ENCODE measurements at places on chromosomes 2 and 18.

DNA sequence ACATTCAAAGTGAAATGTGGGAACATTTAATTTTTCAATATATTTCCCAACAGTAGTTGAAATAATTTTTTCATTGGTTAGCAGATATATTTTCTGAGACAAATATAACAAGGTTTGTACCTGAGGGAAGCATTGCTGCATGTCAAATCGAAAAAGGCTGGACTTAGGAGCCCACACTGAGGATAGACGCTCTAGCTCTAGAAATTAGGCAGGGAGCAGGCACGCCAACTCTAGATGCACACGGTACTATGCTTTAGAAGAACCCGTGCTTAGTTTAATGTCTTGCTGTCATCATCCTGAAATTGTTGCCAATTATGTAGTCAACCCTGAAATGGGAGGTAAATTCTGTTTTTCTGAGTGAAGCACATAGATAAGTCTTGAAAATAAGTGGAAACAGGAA is 731.1 kb upstream of the ZNF804A start:
- H3K4me3 ChIP-seq, result no peak overlapping the region
- no peaks in the 10 kb centered on the region for H3K36me3 ChIP-seq
- no peak for DNase-seq
- H3K27me3 ChIP-seq, result no peaks in the 10 kb centered on the region

GRCh38 chr2:59680863-59681262 is 872.6 kb downstream of the BCL11A start:
- no peaks in the 10 kb centered on the region for H3K36me3 ChIP-seq
- no peak overlapping the region for H3K4me3 ChIP-seq
- no peaks in the 10 kb centered on the region for H3K4me1 ChIP-seq
- H3K27ac ChIP-seq, result no peak overlapping the region

DNA sequence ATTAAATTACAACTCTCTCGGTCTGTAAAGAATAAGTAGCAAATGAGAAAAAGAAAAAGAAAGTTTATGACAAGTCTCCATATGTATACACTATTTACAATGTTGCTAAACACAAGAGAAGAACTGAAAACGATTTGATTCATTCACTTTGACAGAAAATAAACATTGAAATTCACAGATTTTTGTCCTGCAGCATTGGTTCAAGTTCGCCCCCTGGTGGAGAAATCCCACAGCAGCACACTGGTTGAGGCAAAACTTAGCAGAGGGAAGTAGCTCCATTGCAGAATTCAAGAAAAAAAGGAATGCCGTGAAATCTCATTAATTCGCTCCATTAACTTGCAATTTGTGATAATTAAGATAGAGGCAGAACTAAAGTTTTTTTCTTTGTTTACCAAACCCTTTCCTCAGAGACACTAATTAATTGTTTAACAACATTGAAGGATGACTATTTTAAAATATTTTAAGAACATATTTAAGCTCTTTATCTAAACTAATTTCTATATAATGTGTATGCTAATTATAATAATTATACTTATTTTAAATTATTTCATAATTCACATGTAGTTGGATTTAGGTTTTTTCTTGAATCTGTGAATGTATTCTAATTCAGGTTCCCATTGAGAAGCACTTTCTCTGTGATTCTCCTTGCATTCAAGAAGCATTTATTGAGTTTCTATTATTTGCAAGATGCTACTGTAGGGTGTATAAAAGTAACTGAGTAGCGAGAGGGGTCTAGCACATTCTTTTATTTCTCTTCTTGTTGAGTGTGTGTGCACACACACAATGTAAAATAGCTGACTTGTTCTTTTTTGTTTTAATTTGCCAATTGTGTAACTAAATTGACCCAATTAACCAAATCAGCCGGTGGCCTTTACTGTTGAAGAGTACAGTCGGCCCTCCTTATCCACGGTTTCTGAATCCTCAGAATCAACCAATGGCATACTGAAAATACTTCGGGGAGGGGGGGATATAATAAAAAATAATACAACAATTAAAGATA is 74.1 kb downstream of the COL4A3 start:
- no peaks in the 10 kb centered on the region for H3K4me1 ChIP-seq
- H3K27me3 ChIP-seq, result no peaks in the 10 kb centered on the region
- H3K27ac ChIP-seq, result no peak overlapping the region
- DNase-seq, result peak; percentile 92
- no peaks in the 10 kb centered on the region for H3K36me3 ChIP-seq

DNA sequence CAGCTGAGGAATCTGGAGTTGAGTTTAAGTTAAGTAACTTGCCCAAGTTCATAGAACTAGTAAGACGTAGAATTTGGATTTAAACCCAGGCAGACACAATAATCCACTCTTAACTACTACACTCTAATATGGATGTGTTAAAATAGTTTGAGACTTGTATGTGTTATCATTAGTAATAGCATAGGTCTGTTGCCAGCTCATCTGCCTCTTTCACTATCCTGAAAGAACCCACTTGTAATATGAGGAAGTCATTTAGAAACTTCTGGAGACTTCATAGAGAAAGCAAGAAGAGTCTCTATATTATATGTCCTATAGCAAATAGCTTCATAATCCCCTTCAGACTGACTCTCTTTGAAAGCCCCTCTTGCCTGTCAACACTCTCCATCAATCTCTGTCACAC is 43.0 kb upstream of the ACADL start:
- no peaks in the 10 kb centered on the region for H3K36me3 ChIP-seq
- no peak for DNase-seq
- H3K27me3 ChIP-seq, result no peaks in the 10 kb centered on the region
- H3K27ac ChIP-seq, result no peak overlapping the region

DNA sequence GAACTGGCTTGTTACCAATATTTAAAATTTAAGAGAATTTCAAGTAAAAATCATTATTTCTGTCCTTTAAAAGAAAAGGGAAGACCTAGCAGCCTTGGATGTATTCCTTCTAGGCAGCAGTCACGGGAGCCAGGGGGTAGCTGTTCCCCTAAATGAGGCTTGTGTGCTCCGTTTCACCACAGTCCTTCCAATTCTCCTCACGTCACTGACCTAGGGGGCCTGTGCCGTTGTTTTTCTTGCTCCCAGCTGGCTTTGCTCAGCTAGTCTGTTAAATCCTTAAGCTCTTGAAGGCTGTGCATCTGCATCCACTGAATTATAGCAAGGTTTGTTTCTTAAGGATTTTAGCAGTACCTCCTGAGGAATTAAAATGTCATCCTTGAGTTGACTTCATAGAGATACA is 9.9 kb downstream of the KLHL23 start:
- H3K4me1 ChIP-seq, result no peaks in the 10 kb centered on the region
- DNase-seq, result no peak
- H3K36me3 ChIP-seq, result peaks cover 74% of the 10 kb centered on the region
- no peak overlapping the region for H3K4me3 ChIP-seq
- no peak overlapping the region for H3K27ac ChIP-seq

All from endodermal cell (in vitro differentiated cells).